ENCODE measurements at places on chromosomes 11 and 22.

DNA sequence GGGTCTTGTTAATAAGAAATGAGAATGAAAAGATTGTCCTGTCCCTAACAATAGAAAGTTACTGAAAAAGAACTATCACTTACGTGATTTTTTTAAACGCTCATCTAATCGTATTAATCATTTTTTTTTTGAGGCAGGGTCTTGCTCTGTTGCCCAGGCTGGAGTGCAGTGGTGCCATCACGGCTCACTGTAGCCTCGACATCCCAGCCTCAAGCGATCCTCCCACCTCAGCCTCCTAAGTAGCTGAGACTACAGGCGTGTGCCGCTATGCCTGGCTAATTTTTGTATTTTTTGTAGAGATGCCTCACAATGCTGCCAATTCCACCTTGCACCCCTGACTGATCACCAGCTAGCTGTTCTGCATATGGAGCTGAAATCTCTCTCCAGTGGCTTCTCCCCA lies 15.7 kb downstream of the PDGFB start:
- no peak for DNase-seq

DNA sequence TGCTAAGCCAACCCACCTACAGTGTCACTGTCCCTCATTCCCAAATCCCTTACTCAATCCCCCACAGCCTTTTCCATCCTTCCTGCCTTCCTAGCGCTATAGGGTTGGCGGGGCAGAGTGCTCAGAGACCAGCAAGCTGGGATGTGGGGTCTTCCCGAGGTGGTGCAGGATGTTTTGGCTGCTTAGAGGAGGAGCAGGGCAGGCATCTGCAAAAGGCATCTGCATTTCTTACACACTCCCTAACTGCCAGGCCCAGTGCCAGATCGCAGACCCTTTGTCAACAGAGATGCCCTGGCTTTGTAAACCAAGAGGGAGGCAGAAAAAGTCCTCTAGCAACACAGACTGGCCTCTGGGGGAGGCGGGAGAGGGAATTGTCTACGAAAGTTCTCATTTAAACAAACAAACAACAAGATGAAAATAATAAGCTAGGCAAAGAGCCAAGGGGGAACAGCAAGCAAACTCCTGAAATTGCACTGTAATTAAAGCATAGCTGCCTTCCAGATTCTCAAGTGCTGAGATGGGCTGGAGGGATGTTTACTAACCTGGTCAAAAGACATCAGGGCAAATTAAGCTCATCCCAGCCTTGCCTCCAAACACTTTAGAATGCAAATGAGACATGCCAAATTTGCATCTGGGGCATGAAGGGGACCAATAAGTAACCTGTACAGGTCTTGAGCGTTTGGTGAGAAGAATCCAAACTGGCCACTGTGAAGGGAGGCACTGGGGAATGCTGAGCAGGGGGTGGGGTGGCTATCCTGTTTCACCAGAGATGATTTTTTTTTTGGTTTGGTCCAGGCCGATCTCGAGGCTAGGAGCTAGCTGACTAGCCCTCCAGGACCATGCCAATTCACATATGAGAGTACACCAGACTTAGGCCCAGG lies 38.1 kb upstream of the ADA2 start:
- no peak for DNase-seq

- DNase-seq = no peak
These were observed at the start of gene POU2AF1 for GRCh38 chr11:111378861-111379601. POU2AF1 (minus strand) TSS chr11:111379275; CDS start chr11:111379177, 98 bp downstream.

DNA sequence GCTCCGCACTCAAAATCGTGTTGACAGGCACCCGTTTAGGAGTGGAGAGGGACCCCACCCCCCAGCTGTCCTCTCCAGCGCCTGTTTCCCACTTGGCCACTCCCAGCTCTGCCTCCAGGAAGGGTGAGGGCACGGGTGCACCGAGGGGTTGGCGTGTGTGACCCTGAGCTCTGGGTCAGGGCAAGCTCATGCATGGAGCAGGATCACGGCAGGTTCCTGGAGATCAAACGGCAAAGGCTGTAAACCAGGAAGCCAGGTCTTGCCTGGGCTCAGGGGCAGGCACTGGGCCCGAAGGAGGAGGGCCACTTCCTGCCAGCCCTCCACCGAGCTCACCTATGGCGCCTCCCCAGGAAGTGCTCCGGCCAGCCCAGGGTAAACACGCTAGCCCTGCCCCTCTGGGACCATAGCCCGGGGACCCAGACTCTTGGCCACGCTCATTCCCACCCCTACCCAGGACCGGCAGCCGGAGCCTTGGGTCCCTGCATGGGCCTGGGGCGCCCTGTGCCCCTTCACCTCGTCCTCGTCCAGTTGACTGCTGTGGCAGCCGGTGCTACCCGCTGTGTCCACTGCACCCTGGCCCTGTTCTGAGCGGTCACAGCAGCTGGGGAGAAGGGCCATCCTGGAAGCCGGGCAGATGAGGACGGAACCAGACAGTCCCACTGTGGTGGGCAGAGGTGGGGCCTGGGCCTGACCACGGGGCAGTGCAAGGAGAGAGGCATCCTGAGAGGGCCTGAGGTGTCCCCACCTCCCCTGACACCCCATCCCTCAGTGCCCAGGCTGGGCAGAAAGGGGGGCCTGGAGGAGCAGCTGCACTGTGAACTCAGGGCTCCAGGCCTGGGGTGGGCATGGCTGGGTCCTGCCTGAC lies 1.0 kb upstream of the EPS8L2 start:
- no peak for DNase-seq

- no peak for DNase-seq
These were observed 40.2 kb upstream of the PRAME start for GRCh38 chr22:22599248-22599647.

DNA sequence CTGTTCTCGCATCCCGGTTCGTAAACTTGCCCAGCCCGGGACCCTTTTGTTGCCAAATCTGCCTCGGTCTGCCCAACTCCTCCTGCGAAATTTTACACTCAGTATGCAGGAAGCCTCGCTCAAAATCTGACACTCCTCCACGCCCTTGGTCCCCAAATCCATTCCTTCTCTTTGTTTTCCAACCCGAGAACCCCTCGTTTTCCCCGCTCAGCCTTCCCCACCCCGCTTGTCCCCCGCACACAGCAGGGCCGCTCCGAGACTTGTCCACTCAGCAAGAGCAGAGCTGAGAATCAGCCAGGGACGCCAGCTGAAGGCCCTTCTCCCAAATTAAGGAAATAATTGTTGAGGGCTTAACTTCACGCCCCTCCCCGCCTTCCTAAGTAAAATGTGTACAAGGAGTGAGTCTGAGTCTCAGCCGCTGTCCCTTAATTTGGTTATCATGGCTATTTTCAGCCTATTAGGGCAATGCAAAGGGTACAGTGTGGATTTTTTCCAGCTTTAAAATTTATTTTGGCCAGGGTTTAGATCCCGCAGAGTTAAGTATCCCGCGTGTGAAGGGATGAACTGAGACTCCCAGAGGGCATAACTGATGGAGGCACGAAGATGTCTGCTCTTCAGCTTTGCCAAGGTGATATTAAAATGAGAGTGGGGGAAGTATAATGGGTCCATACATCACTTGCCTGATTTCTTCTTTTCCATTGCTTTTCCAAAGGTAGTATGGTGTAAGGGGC lies 581 bp upstream of the FBXO3 start:
- DNase-seq = no peak

- no peak for DNase-seq
These were observed 38.5 kb downstream of the SHANK2 start for GRCh38 chr11:71213696-71214552.

GRCh38 chr11:134223121-134223520 lies 646 bp downstream of the NCAPD3 start:
- DNase-seq = no peak

DNA sequence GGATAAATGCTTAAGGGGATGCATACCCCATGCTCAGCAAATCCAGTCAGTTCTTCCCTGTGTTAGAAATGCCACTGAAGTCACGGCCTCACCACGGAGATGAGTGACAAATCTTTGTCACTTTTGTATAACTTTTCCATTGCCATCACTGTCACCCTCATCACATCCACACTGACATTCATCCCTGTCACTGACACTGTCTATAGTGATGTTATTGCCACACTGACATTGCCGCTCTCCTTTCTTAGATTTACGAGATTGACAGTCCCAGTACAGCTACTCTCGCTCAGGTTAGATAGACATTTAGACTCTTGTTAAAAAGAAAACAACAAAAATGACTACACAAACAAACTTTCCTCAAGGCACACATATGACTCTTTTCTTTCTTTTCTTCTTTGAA lies 910.7 kb upstream of the CNTN5 start:
- DNase-seq = no peak

DNA sequence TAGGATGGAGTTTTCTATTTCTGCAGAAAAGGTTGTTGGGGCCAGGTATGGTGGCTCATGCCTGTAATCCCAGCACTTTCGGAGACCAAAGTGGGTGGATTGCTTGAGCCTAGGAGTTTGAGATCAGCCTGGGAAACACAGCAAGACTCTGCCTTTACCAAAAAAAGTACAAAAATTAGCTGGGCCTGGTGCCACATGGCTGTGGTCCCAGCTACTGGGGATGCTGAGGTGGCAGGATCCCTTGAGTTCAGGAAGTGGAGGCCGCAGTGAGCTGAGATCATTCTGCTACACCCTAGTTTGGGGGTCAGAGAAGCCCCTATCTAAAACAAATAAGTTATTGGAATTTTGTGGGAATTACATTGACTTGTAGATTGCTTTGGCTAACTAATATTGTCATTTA lies 71.7 kb downstream of the FDX1 start:
- DNase-seq = no peak

DNA sequence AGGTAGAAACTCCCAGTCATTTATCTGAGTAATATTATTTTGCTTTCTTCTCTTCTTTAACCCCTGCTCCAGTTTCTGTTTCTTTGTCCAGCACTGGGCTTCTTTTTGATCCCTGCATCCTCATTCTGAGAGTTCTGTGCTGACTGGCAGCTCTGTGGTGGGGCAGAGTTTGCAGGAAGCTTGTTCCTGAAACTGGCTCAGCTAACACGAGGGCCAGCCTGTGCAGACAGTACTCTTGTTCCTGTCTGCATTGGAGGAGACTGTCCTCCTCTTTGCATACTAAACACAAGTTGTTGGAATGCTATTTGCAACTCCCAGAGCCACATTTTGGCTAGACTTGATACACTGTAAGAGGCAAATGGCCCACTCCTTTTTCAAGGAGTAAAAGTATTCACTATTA lies 93.1 kb upstream of the HORMAD2 start:
- DNase-seq = no peak

DNA sequence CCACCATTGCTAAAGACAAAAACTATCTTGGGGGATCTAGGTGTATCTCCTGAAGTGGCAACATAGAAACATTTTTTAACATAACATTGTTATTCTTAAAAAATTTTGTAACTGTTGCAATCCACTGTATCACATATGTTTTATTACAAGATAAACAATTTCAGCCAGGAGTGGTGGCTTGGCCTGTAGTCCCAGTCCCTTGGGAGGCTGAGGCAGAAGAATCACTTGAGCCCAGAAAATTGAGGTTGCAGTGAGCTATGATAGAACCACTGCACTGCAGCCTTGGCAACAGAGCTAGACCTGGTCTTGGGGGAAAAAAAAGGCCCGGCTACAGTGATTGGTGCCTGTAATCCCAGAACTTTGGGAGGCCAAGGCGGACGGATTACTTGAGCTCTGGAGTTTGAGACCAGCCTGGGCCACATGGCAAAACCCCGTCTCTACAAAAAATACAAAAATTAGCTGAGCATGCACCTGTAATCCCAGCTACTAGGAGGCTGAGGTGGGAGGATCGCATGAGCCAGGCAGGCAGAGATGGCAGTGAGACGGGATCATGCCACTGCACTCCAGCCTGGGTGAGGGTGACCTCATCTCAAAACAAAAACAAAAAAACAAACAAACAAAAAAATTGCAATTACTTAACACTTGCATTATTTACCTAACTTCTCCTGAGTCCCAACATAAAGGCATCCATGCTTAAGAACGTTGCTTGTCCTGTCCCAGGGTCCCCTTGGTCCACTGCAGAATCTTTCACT lies 1.5 kb upstream of the DEPDC5 start:
- DNase-seq = no peak

GRCh38 chr22:40058265-40058664 lies 63.5 kb downstream of the FAM83F start:
- DNase-seq = peak; percentile 14

- DNase-seq = no peak
These were observed 13.1 kb upstream of the TCF20 start for GRCh38 chr22:42283278-42284201.

DNA sequence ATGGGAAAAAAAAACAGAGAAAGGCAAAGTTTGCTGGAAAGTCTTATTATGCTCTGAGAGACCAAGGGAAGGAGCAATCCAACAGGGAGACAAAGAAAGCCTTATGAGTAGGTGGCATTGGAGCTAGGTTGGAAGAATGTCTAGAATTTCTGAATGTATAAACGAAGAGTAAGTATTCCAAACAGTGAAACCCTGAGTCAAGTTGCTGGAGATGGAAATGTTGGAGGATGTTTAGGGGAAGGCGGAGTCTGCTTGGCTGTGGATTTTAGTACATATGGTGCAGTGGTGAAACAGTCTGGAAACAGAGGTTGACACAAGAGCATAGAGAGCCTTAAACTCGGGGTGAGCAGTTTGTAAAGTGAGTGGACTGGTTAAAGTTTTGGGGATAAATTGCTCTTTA lies 314.8 kb upstream of the CADM1 start:
- DNase-seq = no peak

DNA sequence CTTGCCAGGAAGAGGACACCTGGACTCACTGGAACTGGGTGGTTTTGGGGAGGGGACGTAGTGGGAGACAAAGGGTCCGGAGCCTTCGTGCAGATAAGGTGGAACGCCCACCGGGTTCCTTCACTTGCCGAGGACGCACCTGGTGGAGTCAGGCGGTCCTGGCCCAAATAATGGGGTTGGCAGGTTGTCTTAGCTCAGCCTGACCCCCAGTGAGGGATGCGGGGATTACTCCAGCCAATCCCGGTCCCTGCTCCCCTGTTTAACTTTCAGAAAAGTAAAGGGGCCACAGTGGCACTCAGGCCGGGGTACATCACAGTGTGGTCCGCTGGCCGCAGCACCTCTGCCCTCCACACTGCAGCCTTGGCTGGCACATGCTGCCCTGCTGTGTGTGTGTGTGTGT lies 18.0 kb downstream of the A4GALT start:
- no peak for DNase-seq

DNA sequence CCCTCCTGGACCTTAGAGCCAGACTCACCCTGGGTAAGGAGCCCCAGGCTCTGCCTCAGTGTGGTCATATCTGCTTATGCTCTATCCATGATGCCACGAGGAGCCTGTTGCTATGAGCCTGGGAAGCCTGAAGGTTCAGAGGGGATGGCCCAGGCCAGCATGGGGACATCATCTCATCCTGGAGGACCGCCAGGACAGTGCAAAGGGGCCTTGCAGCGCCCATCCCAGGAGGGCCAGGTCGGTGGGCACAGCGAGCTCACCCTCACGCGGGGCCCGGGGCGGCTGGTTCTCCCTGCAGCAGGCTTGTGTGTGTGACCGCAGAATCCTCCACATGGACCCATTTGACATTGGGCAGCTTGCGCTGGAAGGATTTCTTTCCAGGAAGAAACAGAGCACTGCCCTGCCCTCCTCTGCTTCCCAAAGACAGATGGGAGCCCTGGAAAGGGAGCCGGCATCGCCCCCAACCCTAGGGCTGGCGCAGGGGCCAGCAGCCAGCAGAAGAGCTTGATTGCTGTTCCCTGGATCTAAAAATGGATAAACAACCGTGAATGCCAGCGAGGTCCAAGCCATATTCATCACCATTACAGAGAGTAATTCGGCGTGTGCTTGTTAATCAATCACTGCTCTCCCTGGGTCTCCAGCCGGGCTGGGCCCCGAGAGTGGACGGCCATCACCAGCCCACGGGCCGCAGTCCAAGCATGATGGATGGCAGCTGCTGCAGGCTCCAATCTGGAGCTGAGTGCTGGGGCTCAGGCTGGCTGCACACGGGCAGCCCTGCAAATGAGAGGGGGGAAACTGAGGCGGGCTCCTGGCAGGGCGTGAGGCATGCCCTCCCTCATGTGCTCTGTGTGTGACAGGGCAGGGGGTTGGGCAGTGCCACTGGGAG lies 739.7 kb downstream of the BRD1 start:
- no peak for DNase-seq
